Neural crest cell (in vitro differentiated cells): ENCODE measurements at places on chromosomes 7 and 10. TPM values are rescaled to one million over a fixed set of nuclear protein-coding genes. Genes with fewer than 3 reads are reported as not detected.
A peak's percentile ranks its signal among the peaks of the same experiment; 100 is the strongest.

GRCh38 chr7:101943889-101944600 lies 126.6 kb downstream of the CUX1 start:
- no peak for DNase-seq

DNA sequence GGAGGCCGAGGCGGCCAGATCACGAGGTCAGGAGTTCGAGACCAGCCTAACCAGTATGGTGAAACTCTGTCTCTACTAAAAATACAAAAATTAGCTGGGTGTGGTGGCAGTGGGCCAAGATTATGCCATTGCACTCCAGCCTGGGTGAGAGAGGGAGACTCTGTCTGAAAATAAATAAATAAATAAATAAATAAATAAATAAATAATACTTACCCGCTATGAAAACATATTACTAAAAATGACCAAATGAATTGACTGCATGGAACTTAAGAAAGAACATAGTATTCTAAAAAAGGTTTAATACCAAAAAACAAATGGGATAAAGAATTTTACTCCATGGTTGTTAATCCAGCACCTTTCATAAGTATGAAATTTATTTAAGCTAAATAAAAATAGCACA lies 305.0 kb downstream of the GATA3 start:
- no peak for DNase-seq

GBX1 gene
- total RNA-seq: 2.0 and 2.4 TPM in 2 replicates

LIPM gene
- not detected in 2 replicates for total RNA-seq

COL13A1 gene
- total RNA-seq: 8.1 and 9.5 TPM in 2 replicates

DNA sequence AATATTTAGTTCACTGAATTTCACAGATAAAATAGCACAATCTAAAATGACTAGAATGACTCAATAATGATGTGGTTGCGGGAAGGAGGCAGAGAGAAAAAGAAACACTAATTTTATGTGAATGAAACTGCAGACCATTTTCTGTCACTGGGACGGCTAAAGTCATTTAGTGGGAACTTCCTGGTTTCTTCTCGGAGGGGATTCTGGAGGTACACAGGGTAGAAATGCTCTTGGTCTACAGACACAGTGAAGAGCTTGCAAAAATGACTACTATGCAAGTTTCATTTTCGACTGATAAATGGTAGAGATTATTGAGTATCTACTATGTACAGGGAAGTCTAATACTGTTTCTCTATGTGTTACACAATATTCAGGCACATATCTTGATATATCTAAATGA lies 63.5 kb upstream of the LRRN3 start:
- no peak for DNase-seq

TCAF1 gene
- 105 and 107 TPM in 2 replicates for total RNA-seq

DNA sequence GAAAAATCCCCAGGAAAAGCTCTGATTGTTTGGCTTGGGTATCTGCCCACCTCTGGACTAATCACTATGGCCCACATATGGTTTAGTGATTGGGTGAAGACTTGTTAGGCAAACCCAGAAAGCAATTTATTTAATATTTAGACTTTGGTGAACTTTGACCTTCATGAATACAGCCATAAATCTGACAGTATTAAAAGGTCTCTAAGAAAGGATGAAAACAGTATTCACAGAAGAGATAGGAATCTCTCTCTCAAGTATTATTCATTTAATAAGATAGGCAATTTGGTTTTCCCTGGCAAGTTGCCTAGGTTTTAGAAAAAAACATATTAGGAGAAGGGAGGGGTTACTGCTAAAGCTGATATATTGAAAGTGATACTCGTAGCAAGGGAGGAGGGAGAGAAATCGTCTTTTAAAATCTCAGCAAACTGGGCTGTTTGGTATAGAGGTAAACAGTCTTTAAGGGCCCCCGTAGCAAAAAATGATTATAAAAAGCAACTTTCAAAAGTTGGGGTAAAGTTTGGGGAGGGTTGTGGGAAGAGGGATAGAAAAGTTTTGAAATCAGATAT lies 57.1 kb downstream of the LSMEM1 start:
- no peak for DNase-seq

DNA sequence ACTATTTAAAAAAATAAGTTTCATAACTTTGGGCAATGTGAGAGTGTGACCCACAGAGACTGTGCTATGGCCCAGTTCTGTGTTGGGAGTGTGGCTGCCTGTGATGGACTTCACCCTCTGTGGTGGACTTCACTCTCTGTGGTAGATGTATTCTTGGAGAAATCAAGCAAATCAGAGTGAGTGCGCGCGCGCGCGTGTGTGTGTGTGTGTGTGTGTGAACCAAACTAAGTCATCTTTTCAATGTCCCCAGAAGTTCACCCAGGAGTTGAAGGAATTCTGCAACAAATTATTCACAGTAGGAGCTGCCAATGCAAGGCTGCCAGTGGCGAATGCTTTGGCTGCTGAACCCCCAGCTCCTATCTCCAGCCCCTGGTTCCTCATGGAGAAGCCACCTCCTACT lies 184.5 kb downstream of the ADAM12 start:
- no peak for DNase-seq

- no peak for DNase-seq
Observed at GRCh38 chr7:158403013-158403821, 184.4 kb downstream of the PTPRN2 start.

TBRG4 gene
- total RNA-seq: 104 and 109 TPM in 2 replicates

- no peak for DNase-seq
Observed at GRCh38 chr7:127809261-127809702, 157.3 kb downstream of the SND1 start.

DNA sequence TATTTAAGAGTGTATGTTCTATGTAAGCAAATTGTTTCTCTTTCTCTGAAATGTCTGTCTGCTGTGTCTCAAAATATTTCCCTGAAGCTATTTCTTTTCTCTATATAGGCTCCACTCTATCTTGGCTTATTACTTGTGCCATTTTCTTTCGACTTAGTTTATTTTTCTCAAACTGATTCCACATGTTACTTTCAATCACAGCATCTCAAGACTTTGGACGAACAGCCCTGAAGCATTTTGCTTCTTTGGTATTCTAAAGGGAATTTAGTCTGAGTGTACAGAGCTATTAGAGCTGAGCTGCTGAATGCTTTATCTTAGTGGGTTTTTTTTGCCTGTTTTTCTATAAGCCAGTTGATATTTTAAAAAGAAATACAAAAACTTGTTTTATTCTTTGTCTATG lies 95.7 kb downstream of the PLXDC2 start:
- no peak for DNase-seq

ZNF33B gene
- 21.5 and 25.0 TPM in 2 replicates for total RNA-seq

- DNase-seq: no peak
Observed at GRCh38 chr10:78248651-78249464, 215.2 kb downstream of the RPS24 start.

- DNase-seq: no peak
Observed at GRCh38 chr7:18655912-18656311, 160.4 kb downstream of the HDAC9 start.

GRCh38 chr7:67854221-67855178 lies 857.9 kb downstream of the TYW1 start:
- DNase-seq: no peak

LAMB4 gene
- total RNA-seq: 0.11 and 0.16 TPM in 2 replicates

FZD1 gene
- total RNA-seq: 9.2 and 9.5 TPM in 2 replicates

DNA sequence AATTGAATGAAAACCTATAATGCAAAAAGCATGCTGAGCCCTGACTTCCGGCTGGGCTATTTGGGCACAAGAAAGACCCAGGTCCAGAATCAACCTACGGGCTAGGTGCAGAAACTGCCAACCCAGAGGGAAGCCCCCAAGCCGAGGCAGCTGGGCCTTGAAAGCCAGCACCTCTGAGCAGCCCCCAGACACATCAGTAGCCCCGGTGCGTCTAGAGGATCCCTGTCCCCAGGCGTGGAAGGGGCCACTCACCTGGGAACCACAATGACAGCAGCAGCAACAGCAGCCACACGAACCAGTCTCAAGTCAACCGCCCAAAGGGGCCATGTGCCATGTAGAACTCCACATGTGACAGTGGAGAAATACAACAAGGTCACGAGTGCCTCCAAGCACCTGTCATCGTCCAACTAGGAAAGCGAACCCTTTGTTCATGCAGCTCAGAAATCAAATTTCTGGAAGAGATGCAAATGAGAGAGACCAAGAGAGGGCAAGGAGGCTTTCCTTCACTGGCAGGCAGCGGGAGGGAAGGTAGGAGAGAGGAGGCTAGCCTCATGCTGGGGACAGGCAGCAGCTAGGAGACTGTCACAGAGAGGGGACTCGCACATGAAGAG lies 57.5 kb upstream of the CHST15 start:
- no peak for DNase-seq

EGR2 gene
- 14.2 and 14.4 TPM in 2 replicates for total RNA-seq

- DNase-seq: no peak
Observed at GRCh38 chr7:150412016-150412415, 32.9 kb downstream of the ZNF775 start.

DNA sequence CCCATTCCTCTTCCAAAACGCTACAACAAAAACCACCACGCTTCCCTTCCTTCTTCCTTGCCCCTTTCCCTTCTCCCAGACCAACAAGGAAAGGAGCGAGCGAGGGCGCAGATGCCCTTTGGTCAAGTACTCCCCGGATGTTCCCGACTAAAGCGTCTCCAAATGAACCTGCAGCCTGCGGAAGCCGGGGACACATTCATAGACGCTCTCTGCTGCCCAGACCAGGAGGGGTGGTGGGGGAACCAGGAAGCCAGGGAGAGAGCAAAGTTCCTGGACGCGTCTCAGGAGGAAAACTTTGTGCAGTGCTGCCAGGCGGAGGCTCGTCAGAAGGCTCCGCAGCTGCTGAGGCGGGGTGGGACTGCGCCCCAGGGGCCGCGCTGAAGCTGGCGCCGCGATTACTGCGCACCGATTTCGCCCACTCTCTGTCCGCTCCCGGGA lies 754 bp downstream of the SEMA3D start:
- DNase-seq: peak; percentile 43

DNA sequence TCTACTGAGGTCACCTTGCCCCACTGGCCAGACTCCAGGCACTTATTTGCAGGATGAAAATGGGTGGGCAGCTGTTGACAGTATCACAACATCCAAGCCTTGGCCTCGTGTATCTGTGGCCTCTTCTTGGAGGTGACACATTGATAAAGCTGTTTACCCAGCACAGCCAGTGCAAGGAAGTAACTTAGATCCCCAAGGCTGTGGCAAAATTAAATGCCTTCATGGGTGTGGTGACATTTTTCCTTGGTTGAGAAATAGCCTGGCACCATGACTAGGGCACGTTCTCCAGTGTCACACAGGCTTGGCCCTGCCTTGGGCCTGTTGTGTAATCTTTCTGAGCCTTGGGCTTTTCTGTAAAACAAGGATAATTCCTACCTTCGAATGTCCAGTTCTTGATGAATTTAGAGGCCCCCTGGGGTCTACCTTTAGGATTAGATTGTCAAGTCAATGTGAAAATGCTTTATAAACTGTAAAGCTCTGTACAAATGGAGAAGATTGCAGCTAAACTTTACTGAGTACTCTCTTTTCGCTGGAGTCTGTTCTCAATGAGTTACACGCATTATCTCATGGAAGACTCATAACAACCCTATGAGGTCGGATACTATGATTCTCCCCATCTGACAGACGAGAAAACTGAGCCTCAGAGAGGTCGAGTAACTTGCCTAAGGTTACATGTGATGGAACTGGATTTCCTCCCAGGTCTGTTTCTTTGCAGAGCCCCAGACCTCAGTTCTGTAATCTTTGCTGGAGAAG lies 46.7 kb upstream of the LOXL4 start:
- no peak for DNase-seq
